Lung (tissue), 17 donors: ENCODE measurements at places on chromosomes 7 and 10. TPM values are rescaled to one million over a fixed set of nuclear protein-coding genes. Genes with fewer than 3 reads are reported as not detected.

- peak; percentile 46 for DNase-seq
Measured at GRCh38 chr7:148185041-148185440, 405.5 kb upstream of the C7orf33 start.

IFIT1B gene
- 3.7 TPM for total RNA-seq

- no peak for DNase-seq
Measured at GRCh38 chr10:21125471-21126228, 228.5 kb upstream of the NEBL start.

GRCh38 chr10:31515819-31516402 is 196.9 kb downstream of the ZEB1 start:
- no peak for DNase-seq

DNA sequence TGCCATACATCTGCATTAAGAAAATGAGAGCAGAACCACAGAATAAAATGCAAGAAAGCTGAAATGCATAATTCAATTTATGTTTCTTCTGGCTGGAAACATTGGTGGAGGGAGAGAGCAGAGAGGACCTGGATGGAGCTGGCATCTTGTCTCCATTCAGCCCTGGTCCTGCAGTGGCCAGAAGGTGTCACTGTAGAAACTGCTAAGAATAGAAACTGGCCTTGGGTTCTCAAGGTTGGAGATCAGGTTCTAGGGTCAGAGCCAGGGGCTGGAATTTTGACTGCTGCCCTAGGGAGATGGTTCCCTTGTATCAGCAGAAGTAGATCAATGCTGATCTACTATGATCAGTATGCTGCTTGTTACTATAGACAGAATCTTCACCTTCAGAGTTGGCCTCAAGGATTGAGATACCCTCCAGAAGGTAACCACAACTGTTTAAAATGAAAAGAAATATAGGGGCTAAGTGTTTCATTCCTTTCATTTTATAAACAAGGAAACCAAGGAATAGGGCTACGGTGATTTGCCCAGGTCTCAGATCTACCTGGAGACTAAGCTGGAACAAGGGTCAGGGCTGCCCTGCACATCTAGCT is 13.1 kb downstream of the TAS2R41 start:
- no peak for DNase-seq

DNA sequence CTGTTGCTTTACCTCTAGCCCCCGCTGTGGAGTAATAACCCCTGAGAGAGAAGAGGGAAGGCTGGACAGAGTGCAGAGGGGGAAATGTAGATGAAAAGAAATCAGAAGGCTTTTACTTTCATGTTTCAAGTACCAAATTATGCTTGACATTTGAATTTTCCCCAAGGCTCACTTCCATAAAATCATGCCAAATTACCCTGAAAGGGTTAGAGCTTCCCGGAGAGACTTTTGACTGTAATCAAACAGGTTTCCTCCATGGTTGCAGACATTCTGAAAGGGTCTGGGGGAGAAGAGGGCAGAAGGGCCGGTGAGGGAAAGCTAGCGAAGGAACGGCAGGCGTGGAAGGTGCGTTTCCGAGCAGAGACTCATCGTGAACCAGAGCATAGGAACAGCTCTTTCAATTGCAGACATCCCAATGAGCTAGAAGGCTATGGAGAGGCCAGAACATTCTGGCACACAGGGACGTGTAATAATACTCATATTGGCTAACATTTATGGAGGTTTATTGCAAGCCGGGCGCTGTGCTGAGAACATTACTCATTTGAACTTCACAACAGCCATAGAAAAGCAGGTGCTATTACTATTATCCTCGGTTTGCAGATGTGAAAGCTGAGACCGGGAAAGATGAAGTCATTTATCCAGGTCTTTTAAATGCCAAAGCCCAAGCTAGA is 620.8 kb upstream of the AUTS2 start:
- no peak for DNase-seq

- no peak for DNase-seq
Measured at GRCh38 chr10:7679256-7679655, 12.5 kb upstream of the ITIH5 start.

GRCh38 chr10:72904806-72905205 is 11.3 kb downstream of the OIT3 start:
- DNase-seq = no peak

MMP21 gene
- 0.46 TPM for total RNA-seq

TUBAL3 gene
- total RNA-seq = 0.12 TPM

ZNF488 gene
- 0.64 TPM for total RNA-seq

RBP3 gene
- total RNA-seq = not detected

DNA sequence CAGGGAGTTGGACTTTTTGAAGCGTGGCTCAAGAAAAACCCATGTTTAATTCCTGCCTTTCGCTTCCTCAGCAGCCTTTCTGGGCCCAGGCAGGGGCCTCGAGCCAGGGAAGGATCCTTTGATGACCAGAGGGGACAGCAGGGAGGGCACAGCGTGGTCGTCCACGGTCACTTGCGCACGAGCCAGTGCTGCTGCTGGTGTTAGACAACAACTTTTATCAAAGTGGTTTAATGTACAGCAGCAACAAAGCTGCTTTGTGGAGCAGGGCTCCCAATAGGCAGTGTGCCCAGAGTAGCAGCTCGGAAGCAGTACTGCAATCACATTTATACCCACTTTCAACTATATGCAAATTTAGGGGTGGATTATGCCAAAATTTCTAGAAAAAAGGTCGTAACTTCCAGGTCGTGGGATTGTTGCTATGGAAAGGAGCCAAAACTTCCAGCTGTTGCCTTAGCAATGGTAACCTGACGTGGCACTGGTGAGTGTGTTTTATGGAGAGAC is 6.1 kb downstream of the GIMAP1 start:
- peak; percentile 35 for DNase-seq

SPOCK2 gene
- total RNA-seq = 103 TPM

OR2A7 gene
- total RNA-seq = 6.5 TPM

GRCh38 chr7:73382934-73383503 is 50.6 kb upstream of the FZD9 start:
- DNase-seq = no peak

SLC16A9 gene
- 2.3 TPM for total RNA-seq

GRCh38 chr7:100221231-100221718 is 1.5 kb downstream of the PVRIG start:
- DNase-seq = no peak

DNA sequence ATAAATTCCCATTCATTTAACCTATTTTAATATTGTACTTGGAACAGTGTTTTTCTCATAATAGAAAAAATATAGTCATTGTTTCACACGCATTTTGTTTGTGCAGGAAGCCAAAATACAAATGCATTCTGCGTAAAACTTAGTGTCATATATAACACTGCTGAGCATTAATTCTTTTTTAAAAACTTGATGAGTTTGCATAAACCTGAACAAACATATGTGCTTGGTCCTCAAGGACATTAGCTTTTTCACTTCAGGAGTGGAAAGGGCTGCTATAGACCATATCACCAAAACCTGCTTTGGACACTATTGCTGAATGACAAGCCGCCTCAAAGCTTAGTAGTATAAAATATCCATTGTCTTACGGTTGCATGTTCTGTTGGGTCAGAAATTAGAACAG is 101.6 kb upstream of the PRR15 start:
- DNase-seq = no peak

LRRTM3 gene
- 0.06 TPM for total RNA-seq

DNA sequence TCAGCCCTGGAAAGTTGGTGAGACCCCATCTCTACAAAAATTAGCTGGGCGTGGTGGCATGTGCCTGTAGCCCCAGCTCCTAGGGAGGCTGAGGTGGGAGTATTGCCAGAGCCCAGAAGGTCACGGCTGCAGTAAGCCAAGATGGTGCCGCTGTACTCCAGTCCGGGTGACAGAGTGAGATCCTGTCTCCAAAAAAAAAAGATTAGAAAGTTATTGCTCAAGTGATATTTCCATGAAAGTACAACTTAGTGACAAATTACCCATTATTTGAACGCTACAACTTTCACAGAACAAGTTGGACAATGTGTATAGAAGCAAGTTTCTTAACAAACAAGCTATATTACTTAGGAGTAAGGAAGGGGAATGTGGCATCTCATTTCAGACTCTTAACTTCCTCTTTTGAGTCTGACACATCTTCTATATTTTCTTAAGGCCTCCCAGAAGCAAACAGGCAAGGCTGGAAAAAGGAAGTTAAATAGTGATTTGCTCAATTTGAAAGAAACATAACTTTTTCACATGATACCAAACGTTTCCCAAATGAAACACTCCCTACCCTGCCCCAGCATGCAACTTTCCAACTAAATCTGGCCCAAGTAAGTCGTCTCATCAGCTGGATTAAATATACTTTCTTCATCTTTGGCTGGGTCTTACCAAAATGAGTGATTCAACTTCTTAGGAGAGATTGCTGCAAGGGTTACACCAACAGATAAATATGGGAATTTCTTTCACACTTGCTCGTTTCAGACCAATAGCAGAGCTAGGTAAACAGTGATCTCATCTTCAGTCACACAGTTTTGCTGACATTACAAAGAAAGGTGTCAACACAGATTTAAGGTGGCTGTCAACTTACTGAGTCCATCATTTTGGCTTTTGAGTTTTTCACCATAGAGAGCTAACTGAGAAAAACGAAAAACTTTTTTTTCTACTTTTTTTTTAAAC is 66.3 kb upstream of the KLF6 start:
- DNase-seq = no peak

DNA sequence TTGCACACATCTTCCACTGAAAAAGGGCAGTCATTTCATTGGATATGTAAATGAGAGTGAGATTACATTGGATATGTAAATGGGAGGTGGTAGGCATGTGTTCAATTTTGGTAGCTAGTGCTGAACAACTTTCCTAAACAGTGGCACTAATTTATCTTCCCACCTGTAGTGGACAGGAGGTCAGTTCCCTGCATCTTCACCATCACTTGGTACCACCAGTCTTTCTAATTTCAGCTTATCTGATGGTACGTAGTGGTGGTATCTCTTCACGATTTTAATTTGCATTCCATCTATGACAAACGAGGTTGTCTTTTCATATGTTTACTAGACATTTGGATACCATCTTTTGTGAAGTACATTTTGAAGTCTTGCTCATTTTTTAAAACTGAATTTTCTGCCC is 58.1 kb downstream of the PFKFB3 start:
- DNase-seq = no peak

TMEM213 gene
- 2.0 TPM for total RNA-seq

GRCh38 chr10:62814756-62815380 is 1.3 kb downstream of the EGR2 start:
- DNase-seq = peak; percentile 39

- DNase-seq = no peak
Measured at GRCh38 chr7:129796186-129796775, 156.5 kb downstream of the UBE2H start.

DNA sequence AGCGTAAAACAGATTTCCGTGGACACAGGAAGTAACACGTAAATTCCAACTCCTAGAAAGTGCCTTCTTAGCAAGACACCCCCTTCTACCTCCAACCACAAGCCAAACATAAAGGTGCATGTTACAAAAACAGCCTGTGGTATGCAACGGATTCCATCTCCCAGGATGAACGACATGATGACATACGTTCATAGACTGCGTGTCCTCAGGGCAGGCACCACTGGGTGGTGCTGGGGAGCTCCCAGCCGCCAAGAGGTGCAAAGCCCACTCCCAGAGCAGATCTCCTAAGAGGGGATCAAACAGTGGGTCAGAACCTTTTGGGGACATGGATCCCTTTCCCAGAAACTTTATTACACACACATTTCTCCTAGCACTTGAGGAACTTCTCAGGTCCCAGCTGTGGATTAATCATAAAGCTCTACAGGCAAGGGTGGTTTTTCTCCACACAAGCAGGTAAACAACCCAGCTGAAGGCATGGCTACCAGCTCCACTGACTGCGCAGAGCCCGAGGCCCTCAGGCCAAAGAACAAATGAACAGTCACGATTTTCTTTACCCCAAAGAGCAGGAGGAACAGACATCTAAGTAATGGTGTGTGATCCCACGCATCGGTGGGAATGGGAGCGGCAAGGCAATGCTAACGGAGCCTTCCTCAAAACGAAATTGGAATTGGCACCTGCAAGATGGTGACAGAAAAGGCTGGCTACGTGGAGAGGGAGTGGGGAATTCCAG is 13.8 kb downstream of the PSAP start:
- DNase-seq = no peak

NKX2-3 gene
- not detected for total RNA-seq

DNA sequence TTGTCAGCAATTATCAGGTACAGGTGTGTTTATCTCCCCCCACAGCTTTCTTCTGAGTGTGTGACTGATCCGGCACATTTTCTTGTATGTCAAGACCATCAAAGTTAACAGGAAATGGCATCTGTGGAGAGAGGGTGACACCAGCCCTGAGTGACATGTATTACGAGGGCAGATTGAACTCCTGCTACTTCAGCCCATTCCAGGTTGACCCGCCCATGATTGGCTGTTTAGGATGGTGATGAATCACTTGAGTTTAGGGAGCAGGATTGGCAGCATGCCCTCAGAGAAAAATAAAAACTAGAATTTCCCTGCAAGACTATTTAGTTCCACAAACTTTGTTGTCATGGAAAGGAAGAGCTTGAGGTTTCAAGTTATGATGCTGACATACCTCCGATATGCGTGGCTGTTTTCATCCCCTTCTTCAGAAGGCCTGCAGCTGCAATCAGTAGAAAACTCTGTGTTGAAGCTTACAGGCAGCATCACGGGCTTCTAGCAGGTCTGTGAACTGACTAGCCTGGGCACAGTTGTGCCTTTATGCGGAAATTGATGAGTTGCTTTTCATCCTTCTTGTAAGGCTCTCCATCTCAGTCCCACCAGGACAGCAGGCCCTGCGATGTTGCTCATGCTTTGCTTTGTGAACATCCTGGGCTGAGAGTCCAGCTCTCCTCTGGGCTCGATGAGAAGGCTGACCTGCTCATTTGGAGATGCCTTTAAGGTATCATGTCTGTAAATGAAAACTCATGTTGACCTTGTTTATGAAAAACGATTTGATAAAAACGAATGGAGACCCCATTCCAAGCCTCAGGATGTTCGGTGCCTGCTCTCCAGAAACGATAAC is 8.0 kb upstream of the CELF2 start:
- no peak for DNase-seq

STRIP2 gene
- 2.0 TPM for total RNA-seq

DNA sequence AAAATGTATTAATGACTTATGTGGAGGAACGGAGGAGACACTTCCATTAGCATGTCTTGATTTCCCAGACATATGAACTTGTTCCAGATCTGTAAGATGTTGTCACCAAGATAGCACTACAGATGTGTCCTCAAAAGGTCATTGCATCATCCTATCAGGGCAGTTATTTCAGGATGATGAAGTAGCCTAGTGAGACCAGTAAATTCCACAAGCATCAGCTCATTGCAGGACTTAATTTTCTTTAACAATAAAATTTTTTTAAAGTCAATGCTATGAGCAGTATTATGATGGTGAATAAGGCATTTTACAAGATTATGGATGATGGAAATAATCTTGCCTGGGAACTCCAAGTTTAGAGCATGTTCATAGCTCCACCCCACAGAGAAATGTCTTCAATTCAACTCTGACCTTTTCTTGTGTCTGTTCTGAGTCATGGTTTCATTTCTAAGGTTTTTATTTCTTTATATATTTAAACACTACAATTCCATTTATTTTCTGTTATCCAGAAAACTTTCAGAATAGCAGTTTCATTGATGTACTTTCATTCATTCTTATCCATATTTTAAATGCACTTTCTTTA is 1203.3 kb upstream of the CELF2 start:
- DNase-seq = no peak

GRCh38 chr7:50717181-50717580 is 65.5 kb downstream of the GRB10 start:
- no peak for DNase-seq
